NCI-H1092 treated with DMSO at 0.1 percent for 48 hours (cell line): ENCODE measurements at places on chromosomes 16 and 17.

DNA sequence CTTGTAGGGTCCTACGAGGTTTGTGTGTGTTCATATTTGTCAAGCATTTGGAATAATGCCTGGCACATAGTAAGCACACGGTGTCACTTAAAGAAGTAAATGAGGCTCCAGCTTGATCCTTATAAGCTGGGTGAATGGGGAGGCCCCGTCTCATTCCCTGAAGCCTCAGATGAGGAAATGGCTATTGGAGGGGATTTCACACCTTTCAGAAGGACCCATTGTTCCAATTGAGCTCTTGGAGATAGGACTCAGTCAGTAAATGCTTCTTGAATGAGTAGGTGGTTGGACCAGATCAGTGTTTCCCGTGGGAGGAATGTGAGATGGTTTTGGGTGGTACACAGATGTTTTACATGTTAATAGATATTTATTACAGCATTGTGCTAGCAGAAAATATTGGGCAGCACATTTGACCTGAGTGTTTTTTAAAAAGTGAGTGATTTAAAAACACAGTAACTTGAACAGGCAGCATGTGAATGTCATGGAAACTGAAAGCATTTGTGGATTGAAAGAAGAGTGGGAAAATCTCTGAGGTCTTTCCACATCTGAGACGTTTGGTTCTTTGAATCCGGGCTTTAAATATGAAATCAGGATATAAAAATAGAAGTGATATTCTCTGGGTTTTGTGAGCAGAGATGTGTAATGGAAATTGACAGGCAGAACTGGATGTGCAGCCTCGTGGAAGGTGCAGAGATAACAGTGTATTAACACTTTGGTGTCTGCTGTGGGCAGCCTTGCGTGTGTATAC is 36.4 kb upstream of the ARHGAP17 start:
- DNase-seq: no peak

GRCh38 chr16:82421851-82422250 is 204.9 kb upstream of the CDH13 start:
- no peak for DNase-seq

GRCh38 chr16:87278191-87279093 is 38.8 kb downstream of the C16orf95 start:
- peak; percentile 62 for DNase-seq

DNA sequence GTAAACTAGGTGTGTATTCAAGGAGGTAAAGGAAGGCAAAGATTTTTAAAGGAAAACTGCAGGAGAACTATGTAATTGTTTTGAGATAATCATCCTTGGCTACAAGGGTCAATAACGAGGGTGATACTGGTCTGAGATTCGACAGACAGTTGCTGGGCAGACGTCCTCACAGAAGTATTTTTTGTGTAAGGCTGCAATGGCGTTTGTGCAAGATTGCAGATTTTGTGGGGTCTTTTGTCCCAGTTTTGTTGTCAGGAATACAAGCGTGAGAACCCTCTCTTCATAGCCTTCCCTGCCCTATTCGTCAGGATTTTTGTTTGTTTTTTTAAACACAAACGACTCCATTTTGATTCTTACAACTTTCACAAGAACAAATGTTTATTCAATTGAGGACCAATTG is 57.5 kb downstream of the GPR139 start:
- DNase-seq: no peak

GRCh38 chr17:27526604-27527002 is 70.4 kb downstream of the KSR1 start:
- no peak for DNase-seq
